ENCODE measurements at places on chromosomes 5 and 9.

DNA sequence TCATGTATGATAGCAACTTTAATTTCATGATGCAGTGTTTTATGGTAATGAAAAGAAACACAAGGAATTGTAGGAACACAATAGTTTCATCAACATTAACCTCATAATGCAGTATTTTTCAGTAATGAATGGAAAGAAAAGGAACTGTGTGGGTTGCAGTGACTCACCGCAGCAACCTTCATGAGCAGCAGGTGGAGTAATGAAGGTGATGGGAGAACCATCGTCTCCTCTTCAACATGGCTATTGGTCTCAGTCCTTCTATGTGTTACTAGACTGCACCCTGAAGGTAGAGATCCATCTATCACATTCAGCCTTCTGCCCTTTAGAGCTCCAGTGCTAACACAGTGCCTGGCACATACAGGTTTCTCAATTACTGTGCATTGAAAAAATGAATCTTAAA, 58.0 kb downstream of the TMEM215 start:
- DNase-seq: no peak

- no peak for DNase-seq
Observed at GRCh38 chr5:10789726-10790125, 28.7 kb upstream of the DAP start.

DNA sequence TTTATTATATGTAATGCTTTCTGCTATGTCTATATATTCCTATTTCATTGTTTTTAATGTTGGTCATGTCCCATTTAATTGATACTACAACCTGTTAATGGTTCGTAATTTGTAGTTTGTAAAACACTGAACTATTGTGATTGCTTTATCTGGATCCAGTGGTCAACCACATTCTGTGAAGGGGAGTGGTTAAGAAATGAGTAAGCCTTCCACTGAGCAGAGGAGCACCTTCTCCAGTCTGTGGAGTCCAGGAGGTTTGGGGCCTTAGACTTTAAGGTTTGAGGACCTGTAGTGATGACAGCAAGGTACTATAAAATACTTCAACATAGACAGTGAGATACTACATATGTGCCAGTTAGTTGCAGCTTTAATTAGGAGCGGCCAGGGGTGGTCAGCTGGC, 67.7 kb upstream of the RAD23B start:
- DNase-seq: no peak

- DNase-seq: no peak
Observed at GRCh38 chr5:135059000-135059923, 25.2 kb upstream of the PITX1 start.

GRCh38 chr9:31393240-31393639, 991.2 kb upstream of the ACO1 start:
- no peak for DNase-seq

GRCh38 chr9:113558632-113559502, 95.3 kb downstream of the RGS3 start:
- DNase-seq: no peak

GRCh38 chr9:91555132-91555531, 131.5 kb upstream of the NFIL3 start:
- no peak for DNase-seq

DNA sequence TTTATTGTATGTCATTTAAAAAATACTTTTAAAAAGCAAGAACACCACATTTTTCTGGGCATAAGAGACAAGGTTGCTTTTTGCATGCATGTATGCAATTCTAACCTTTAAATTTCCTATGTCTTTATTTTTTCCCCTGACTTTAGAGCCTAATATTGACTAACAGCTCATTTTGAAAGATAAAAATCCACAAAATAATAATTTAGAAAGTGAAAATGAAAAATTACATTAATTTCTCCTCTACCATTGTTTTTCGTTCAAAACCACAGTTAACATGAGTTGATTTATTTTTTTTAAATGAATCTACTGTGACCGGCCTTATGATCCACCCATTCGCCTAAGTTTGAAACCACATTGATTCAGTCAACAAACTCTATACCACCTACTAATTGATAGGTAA, 137.5 kb upstream of the CDKN2B start:
- no peak for DNase-seq

DNA sequence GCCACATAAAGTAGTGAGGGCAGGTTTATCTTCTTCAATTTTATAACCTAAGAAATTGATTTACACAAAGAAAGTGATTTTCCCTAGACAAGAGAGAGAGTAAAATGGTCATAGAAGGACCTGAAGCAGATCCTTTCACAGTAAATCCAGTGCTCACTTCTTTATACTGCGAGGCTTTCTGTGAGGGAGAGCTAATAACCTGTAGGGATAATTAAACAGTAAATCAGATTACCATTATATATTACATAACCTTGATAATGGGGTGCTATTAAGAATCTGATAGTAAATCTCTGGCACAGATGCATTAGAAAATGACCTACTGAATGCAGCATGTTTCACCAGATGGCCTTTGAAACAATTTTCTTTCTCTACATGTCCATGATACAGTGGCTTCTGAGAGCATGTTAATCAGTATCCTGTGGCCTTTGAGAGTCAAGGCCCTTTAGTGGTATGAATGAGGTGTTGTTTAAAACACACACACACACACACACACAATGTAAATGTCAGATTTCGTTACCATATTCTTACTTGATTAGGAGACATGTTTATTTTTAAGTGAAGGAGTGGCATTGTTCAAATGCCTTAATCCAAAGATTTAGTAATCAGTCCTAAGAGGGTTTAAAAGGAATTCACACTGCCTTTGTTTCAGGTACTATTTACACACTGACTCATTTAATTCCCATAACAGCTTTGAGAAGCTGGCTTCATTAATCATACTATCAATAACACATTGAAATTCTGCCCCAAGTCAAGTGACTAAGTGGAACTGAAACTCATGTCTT, 124.7 kb downstream of the ALDH1A1 start:
- peak; percentile 44 for DNase-seq

DNA sequence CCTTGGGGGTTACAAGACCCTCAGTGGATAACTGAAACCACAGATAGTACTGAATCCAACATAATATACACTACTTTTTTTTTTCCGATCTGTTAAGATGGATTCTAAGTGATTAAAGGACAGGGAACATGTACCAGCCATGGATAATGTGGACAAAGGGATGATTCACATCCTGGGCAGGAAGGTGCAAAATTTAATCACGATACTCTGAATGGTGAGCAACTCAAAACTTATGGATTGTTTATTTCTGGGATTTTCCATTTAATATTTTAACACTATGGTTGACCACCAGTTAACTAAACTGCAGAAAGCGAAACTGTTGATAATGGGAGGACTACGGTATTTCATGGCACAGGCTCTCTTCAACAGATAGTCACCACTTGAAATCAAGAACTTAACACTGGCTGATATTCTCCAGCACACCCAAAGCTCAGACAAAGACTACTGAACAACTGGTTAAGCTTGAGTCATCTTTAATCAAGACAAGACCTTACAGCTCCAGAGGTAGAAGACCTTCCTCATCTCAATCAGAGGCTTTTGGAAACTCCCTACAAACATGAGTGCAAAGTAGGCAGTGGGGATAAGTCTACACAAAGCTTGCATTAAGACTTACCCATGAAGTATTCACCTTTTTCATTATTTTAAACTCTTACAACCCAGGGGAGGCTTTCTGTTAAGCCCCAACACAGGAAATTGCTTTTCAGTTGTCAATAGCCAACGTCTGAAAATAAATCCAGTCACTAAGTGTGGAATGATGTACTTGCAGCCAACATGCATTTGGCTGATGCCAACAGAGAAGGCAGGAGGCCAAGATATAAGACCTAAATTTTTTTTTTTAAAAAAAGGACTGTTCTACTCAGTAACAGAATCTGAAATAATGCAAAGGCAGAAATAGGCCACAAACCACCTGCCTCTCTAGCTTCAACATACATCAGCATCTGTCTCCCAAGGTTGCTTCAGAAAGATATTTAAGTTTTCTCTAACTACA, 78.7 kb downstream of the ELAVL2 start:
- DNase-seq: no peak

GRCh38 chr9:94490465-94490864, 64.4 kb upstream of the PCAT7 start:
- DNase-seq: no peak

DNA sequence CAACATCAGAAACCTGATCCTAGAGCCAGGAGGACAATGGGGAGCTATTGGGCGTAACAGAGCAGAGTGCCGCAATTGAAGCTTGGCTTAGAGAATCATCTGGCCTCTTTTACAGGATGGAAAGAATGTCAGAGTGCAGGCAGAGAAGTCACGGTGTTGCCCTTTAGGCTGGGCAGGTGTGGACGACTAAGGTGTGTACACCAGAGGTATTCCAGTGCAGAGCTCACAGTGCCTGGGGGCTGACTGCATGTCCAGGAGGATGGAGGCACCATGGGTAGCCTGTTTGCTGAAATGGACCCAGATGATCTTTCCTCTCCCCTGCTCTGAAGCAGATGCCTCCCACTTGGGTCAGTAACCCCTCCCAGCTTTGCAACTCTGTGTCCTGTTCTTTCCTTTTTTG, 48.9 kb upstream of the TBC1D2 start:
- no peak for DNase-seq

DNA sequence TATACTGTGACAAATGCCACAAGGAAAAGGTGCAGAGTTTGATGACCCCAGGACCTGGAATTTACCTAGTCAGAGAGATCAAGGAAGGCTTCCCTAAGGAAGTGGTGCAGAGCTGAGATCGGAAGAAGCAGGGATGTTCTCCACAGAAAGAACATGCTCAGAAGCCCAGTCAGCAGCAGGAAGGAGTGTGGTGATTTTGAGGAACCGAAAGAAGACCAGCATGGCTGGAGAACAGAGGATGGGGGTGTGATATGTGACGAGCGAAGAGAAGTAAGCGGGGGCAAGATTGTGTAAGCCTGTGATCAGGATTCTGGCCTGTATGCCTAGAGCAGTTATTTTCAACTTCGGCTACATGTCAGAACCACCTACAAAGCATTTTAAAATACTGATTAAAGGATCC, 18.7 kb upstream of the PIK3R1 start:
- DNase-seq: no peak

DNA sequence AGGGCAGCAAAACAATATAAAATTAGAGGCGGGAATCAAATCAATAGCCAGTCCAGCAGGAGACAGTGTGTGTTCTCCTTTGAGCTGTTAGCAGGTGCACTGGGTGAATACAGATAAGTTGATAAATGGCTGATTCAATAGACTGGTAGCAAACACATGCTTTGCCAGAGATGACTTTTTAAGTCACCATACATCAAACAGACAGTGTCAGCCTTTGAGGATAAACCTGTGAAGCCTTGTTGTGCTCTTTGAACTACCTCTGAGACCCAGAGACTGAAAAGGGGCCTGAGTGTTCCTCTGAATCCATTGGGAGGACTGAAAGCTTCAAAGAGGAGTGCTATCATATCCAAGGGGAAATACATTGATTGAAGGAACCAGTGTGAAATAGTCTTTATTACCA, 301.9 kb downstream of the RASEF start:
- no peak for DNase-seq

- no peak for DNase-seq
Observed at GRCh38 chr5:177302354-177303110, 987 bp downstream of the RAB24 start.

GRCh38 chr9:92098638-92099037, 16.6 kb downstream of the SPTLC1 start:
- no peak for DNase-seq

DNA sequence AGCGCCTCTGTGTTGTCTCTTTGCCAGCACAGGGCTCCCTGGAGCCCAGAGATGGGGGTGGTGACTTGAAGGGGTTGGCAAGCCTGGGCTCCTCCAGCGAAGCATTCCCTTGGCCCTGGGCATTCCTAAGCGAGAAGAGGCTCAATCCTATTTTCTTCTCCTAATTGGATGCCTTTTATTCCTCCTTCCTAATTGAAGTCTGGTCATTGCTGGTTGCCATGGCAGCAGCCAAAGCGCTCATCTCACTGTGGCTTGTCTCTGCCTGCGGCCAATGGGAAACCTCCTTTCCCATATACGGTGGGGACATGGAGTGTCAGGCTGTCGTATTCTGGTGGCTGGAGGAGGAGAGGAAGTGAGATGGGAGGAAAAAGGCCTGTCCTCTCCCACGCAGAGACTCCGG, 52.3 kb upstream of the RARS1 start:
- no peak for DNase-seq

- DNase-seq: no peak
Observed at GRCh38 chr5:1217596-1218206, 7.5 kb upstream of the SLC6A18 start.

GRCh38 chr5:96146675-96147074, 185.0 kb upstream of the ELL2 start:
- DNase-seq: peak; percentile 52

DNA sequence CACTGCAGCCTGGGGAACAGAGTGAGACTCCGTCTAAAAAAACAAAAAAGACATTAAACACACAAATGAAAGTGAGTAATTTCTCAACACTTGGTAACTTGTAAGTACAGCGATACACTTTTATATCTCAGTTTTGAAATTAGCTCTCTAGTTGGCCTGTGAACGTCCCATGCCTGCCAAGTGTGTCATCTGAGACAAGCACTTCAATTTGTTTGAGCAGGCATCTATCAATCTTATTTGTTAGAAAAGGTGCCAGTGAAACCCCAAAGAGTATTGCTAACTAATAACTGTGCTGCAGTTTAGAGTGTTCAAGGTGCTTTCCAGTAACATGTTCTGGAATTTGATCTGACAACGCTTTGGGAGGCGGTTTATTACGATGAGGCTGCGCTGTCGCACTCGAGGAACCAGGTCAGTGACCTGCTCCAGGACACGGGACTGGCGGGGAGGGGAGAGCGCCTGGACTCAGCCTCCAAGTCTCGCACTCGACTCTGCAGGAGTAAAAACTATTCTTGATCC, 1.1 kb upstream of the SPIN1 start:
- DNase-seq: no peak

GRCh38 chr9:93944011-93944410, 11.1 kb downstream of the BARX1 start:
- DNase-seq: no peak

DNA sequence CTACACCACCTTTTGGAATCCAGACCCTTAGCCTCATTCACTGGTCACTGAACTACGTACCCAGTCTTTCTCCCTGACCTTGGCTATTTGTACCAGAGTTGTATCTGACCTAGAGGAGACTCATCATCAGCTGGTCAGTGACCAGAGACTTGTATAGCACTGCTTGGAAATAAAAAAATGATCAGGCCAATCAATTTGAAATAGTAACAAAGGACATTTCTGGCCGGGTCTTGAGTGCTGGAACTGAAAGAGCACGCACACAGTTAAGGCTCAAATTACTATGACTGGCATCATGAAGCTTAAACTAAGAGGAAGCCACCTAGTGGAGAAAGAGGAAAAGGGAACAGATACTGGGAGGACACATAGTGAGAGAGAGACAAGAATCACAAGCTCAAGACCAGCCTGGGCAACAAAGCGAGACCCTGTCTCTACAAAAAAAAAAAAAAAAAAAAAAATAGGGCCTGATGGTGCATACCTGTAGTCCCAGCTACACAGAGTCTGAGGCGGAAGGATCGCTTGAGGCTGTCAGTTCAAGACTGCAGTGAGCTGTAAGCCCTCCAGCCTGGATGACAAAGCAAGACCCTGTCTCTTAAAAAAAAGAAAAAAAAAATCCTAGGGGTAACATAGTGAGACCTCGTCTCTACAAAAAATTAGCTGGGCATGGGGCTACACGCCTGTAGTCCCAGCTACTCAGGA, 12.8 kb upstream of the SRP19 start:
- peak; percentile 33 for DNase-seq

- DNase-seq: peak; percentile 44
Observed at GRCh38 chr5:136012041-136012804, 16.6 kb upstream of the TGFBI start.

- DNase-seq: no peak
Observed at GRCh38 chr5:97670447-97670846, 487.4 kb upstream of the RIOK2 start.

Measured in A549 (cell line).